Chondrocyte (in vitro differentiated cells): ENCODE measurements at places on chromosomes 1 and 21. TPM values are rescaled to one million over a fixed set of nuclear protein-coding genes. Genes with fewer than 3 reads are reported as not detected.

GRCh38 chr1:8216005-8216404, 101.9 kb upstream of the SLC45A1 start:
- no peaks in the 10 kb centered on the region for H3K27me3 ChIP-seq
- H3K4me3 ChIP-seq, result no peak overlapping the region
- no peaks in the 10 kb centered on the region for H3K36me3 ChIP-seq
- DNase-seq, result no peak
- peak overlapping the region; percentile 85 for H3K27ac ChIP-seq
- H3K4me1 ChIP-seq, result peaks cover 63% of the 10 kb centered on the region

DNA sequence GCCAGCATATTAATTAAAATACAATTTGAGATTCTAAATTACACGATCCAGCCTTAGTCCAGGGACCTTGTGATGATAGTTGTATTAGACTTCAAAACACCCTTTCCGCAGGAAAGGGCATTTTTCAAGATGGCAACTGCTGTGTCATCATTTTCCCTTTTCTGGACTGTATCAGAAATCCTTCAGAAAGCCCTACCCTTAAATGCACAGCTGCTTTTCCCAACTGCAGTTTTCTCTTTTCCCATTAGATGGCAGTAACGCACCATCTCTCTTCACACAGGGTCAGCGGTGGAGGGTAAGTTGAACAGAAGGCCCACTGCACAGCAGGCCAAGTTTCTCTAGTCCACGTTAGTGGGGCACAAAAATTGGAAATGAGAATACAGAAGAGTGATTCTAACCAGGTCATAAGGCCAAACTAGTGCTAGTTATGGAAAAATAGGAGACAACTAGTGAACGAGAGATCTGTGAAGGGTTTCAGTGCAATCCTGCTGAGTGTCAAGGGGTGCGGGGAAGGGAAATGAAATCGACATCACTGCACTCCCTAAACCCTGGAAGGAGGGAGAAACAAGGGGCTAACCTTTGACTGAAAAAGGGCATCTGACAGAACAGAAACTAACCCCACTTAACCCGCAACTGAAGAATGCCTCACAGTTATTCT, 22.1 kb upstream of the TDRD10 start:
- H3K27ac ChIP-seq, result no peak overlapping the region
- peaks cover 11% of the 10 kb centered on the region for H3K4me1 ChIP-seq
- H3K27me3 ChIP-seq, result no peaks in the 10 kb centered on the region
- H3K4me3 ChIP-seq, result no peak overlapping the region
- DNase-seq, result no peak

DNA sequence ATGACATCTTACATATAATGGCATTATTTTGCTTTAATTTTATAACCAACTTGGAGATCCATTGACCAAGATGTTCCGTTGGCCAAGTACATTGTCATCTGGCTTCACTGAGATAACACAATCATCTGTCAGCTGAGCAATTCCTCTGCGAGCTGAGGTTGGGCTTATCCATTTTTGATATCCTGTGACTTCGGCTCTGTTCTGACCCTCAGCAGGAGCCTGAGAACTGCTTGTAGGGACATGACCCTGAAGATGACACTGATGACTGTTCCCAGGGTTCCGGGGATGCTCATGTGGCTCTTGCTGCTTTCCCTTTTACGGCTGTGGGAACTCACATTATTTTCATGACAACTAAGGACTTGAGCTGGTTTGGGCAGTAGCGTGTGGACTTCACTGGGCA, 51.2 kb downstream of the TLR5 start:
- H3K4me3 ChIP-seq, result no peak overlapping the region
- peaks cover 9% of the 10 kb centered on the region for H3K4me1 ChIP-seq
- no peak overlapping the region for H3K27ac ChIP-seq
- H3K36me3 ChIP-seq, result no peaks in the 10 kb centered on the region
- DNase-seq, result no peak
- peaks cover 8% of the 10 kb centered on the region for H3K27me3 ChIP-seq

DNA sequence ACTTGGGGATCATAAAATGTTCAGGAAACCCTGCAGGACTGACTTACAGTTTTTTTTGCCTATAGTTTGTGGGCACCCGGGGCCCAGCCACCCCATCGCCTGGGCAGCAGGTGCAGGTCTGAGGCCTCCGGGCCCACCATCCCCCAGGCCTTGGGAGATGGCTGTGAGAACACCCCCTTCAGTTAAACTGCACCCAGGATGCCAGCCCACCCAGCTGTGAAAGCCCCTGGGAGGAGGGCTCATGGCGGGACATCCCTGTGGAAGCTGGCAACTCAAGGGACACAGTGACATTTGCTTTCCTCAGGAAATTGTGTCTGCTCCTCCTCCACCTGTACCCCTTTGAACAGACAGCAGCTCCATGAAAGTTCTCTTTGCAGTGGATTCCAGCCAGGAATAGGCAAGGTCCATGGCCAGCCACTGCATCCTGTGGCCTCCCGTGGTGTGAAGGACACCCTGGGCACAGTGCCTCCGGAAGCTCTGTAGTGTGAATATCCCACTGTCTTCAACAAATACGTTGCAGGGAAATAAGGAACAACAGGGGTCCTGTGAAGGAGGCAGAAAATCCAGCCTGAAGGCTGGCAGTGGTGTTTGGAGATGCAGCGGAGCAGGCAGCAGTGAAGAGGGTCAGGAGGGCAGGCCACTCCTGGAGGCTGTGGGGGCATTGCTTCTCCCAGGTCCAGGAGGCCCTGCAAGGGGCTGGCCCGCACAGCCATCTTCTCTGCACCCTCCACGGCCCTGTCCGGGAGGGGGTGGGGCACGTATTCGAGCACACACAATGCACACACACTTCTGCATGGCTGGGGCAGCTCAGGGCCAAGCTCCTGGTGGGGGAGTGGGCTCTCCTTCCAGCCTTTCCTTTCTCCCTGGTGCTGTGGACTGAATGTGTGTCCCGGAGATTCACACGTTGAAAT, 2.1 kb upstream of the OBSCN start:
- peaks cover 3% of the 10 kb centered on the region for H3K36me3 ChIP-seq
- no peaks in the 10 kb centered on the region for H3K27me3 ChIP-seq
- DNase-seq, result peak; percentile 68
- no peak overlapping the region for H3K4me3 ChIP-seq
- H3K4me1 ChIP-seq, result peaks cover 3% of the 10 kb centered on the region

DNA sequence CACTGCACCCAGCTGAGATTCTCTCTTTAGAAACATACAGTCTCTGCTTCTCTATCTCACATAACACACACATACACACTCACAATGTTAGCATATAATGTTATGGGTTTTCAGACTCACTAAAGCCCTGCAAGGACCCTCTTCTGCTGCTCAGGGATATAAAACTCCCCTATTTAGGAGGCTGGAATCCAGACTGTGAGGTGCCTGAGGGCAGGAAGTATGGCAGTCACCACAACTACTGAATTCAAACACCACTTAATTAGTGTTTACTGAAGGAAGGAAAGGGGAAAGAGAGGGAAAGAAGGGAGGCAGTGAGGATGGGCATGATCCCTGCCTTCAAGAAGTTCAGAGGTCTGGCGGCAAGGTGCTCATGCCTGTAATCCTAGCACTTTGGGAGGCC, 7.8 kb upstream of the CDK18 start:
- H3K27ac ChIP-seq, result no peak overlapping the region
- H3K36me3 ChIP-seq, result no peaks in the 10 kb centered on the region
- H3K4me1 ChIP-seq, result peaks cover 45% of the 10 kb centered on the region
- H3K4me3 ChIP-seq, result no peak overlapping the region
- H3K27me3 ChIP-seq, result peaks cover 18% of the 10 kb centered on the region

GRCh38 chr1:53176452-53177208, 20.0 kb upstream of the CPT2 start:
- H3K27ac ChIP-seq, result no peak overlapping the region
- H3K4me1 ChIP-seq, result peaks cover 19% of the 10 kb centered on the region
- no peak overlapping the region for H3K4me3 ChIP-seq

DNA sequence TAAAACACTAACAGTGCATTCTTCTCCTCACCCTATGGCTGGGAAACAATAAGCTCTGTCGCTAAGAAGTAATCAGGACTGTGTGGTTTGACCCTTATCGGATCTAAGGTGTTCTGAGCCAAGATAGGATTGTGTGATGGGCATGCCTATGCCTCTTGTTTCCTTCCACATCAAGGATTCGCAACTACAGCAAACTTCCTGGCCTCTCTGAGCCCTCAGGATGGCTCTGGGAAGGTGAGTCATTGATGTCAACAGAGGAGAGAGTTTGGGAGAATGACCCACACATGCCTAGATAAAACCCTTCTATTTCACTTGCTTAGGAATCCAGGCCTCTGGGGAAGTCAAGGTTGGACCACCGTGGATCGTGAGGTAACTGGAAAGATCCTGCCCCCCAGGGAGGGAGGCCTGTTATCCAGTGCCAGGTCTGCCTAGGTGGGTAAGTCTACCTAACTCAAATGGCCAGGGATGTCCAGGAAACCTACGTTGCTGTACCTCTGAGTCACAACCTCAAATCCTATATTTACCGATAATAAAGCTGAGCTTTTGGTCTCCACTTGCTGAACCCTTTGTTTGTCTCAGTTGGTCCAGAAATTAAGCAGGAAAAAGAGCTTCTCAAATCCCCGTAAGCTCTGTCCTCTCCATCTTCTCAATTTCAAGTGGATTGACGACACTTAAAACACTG, 27.4 kb downstream of the TIAM1 start:
- DNase-seq, result no peak
- no peaks in the 10 kb centered on the region for H3K36me3 ChIP-seq
- H3K4me3 ChIP-seq, result no peak overlapping the region
- H3K4me1 ChIP-seq, result peaks cover 6% of the 10 kb centered on the region
- H3K27me3 ChIP-seq, result no peaks in the 10 kb centered on the region
- H3K27ac ChIP-seq, result no peak overlapping the region

- H3K36me3 ChIP-seq, result peaks cover 1% of the 10 kb centered on the region
- H3K4me3 ChIP-seq, result no peak overlapping the region
- H3K27me3 ChIP-seq, result no peaks in the 10 kb centered on the region
Observed at GRCh38 chr1:232568331-232568852, 61.5 kb downstream of the SIPA1L2 start.

GRCh38 chr1:244341455-244342450, 110.0 kb downstream of the ADSS2 start:
- H3K4me3 ChIP-seq, result no peak overlapping the region
- no peak overlapping the region for H3K27ac ChIP-seq
- H3K36me3 ChIP-seq, result no peaks in the 10 kb centered on the region

- no peak for DNase-seq
- no peaks in the 10 kb centered on the region for H3K27me3 ChIP-seq
- peaks cover 8% of the 10 kb centered on the region for H3K4me1 ChIP-seq
- no peak overlapping the region for H3K27ac ChIP-seq
- H3K36me3 ChIP-seq, result no peaks in the 10 kb centered on the region
- no peak overlapping the region for H3K4me3 ChIP-seq
Observed at GRCh38 chr1:230758709-230759368, 11.7 kb downstream of the CAPN9 start.

GRCh38 chr1:103448560-103448959, 76.9 kb upstream of the RNPC3 start:
- H3K4me1 ChIP-seq, result peaks cover 7% of the 10 kb centered on the region
- no peaks in the 10 kb centered on the region for H3K36me3 ChIP-seq
- no peak overlapping the region for H3K27ac ChIP-seq
- no peak for DNase-seq

DNA sequence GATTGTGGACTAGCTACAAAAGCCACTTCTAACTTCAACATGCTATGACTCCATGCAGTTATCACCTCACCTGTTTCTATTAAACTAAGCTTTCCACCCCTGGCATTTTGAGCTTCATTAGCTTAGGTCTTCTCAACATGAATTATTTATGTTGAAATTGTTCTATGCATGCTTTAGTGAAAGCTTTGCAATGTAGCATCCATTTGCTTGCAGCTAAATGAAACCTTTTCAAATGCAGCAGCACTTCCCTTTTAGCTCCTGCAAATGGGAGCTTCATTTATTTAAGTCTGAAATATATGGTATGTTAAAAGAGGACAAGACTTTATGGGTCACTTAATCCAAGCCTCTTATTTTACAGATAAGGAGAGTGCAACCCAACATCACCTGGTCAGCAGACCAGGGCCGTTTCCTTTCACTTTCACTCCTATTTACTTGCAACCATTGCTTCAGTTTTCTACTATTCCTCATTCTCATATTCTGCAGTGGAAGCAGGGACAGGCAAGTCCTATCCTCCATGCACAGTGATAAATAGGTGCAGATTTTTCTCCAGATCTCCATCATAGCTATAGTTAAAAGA, 56.4 kb upstream of the SAMSN1 start:
- DNase-seq, result no peak
- no peaks in the 10 kb centered on the region for H3K27me3 ChIP-seq
- no peak overlapping the region for H3K27ac ChIP-seq
- H3K4me1 ChIP-seq, result peaks cover 5% of the 10 kb centered on the region
- no peaks in the 10 kb centered on the region for H3K36me3 ChIP-seq

DNA sequence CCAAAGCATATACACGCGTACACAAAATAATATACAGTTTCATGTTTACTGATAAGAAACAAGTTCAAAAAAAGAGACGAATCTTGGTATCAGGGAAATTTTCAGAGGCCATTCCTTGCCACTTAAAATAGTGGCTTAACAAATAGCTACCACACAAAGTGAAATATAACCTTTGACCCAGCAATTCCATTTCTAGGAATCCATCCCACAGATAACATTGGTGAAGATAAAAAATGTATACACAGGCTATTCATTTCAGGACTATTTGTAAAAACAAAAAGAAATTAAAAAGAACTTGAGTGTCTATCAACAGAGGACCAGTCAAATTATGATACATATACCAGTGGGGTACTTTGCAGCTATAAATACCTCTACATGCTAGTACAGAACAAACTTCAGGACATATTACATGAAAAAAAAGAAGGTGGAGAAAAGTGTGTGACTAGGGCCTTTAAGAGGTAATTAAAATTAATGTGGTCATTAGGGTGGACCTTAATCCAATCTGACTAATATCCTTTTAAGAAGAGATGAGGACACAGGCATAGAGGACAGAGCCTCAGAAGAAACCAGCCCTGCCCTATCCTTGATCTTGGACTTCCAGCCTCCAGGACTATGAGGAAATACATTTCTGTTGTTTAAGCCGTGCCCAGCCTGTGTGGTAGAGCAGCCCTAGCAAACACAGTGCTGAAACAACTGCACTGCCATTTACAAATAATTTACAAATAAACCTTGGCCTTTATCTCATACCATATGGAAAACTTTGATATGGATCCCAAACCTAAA, 7.8 kb downstream of the UBE2G2 start:
- no peak for DNase-seq
- H3K4me1 ChIP-seq, result peaks cover 11% of the 10 kb centered on the region
- H3K36me3 ChIP-seq, result peaks cover 4% of the 10 kb centered on the region

GRCh38 chr1:16067127-16067768, 6.2 kb downstream of the FAM131C start:
- H3K27me3 ChIP-seq, result peaks cover 15% of the 10 kb centered on the region
- no peak for DNase-seq
- no peaks in the 10 kb centered on the region for H3K36me3 ChIP-seq
- H3K4me3 ChIP-seq, result no peak overlapping the region

DNA sequence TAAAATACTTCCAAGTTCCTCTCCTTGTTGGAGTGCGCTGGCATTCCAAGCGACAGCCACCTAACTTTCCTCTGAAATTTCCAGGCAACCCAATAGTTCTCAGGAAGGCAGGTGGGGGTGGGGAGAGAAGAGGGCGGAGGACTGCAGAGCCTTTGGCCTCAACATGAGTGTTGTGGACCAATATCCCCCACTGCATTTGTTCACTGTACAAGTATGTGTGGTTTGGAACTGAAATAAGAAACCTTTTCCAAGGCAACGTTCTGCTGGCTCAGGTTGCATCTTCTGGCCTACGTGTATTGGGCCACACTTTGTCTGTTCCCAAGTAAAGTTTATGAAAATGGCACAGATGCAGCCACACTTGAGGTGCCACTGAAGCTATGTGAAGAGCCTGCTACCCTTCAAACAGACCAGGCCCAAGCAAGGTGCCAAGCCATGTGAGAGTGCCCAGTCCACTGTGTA, 153.4 kb downstream of the DHRS3 start:
- peak overlapping the region; percentile 81 for H3K27ac ChIP-seq
- H3K27me3 ChIP-seq, result no peaks in the 10 kb centered on the region
- H3K36me3 ChIP-seq, result peaks cover 9% of the 10 kb centered on the region
- H3K4me3 ChIP-seq, result no peak overlapping the region

AMY2A gene
- not detected in 3 replicates for total RNA-seq

RC3H1 gene
- total RNA-seq, result 24.7 to 26.8 TPM (median 25.7 TPM) in 3 replicates

HMGN2 gene
- 241 to 314 TPM (median 245 TPM) in 3 replicates for total RNA-seq
